ENCODE measurements at places on chromosomes 1 and 21.

GRCh38 chr1:32012709-32013385 lies 821 bp upstream of the KHDRBS1 start:
- no peak for DNase-seq

- no peak for DNase-seq
These were observed 31.6 kb downstream of the CLIC4 start for GRCh38 chr1:24776821-24777220.

- DNase-seq = no peak
These were observed 77.7 kb downstream of the UROD start for GRCh38 chr1:45089711-45090110.

DNA sequence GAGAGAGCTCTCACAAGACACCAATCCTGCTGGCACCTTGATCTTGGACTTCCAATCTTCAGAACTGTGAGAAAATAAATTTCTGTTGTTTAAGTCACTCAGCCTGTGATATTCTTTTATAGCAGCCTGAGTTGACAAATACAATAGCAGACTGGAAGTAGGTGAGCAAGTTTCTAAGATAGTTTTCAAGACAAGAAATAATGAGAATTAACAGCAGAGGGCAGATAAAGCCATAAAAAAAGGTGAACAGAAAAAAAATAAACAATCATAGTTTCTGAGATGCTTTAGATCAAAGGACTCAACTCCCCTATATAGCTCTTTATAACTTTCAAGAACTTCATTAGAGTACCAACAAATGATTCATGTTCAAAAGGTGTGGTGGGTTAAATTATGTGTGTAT lies 119.8 kb downstream of the PLPPR5 start:
- no peak for DNase-seq

GRCh38 chr1:196399713-196400112 lies 208.5 kb downstream of the KCNT2 start:
- DNase-seq = no peak

- peak; percentile 44 for DNase-seq
These were observed 11.9 kb upstream of the CLDN8 start for GRCh38 chr21:30227633-30228404.

GRCh38 chr1:38724160-38725131 lies 135.1 kb downstream of the RRAGC start:
- DNase-seq = no peak

DNA sequence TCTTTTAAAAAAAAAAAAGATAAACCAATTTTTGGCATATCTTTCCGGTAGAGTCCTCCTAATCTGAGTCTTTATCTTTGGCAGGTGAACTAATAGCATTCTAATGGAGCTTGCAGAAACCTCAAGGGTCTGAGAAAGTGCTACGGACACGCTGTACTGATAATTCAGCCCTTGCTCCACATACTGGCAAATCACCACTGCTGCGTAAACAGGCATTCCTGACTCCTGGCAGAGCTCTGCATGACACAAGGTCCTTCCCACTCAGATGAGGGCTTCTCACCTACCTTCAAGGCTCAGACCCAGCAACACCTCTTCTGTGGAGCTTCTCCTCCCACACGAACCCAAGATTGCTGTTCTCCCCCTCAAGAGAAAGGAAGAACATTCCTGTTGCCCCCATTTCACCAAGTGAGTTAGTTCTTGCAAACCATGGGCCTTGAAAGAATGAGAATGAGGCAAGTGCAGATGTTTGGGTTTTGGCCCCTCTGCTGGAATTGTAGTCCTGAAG lies 48.0 kb downstream of the LYST start:
- no peak for DNase-seq

GRCh38 chr1:93152835-93153234 lies 27.4 kb downstream of the TMED5 start:
- DNase-seq = no peak

- no peak for DNase-seq
These were observed 9.7 kb downstream of the B3GALNT2 start for GRCh38 chr1:235494531-235494930.

All from HTR-8/SVneo (cell line).